ENCODE measurements at places on chromosomes 7 and 10.

GRCh38 chr10:14667280-14667679 is 107.4 kb downstream of the FAM107B start:
- DNase-seq = no peak

DNA sequence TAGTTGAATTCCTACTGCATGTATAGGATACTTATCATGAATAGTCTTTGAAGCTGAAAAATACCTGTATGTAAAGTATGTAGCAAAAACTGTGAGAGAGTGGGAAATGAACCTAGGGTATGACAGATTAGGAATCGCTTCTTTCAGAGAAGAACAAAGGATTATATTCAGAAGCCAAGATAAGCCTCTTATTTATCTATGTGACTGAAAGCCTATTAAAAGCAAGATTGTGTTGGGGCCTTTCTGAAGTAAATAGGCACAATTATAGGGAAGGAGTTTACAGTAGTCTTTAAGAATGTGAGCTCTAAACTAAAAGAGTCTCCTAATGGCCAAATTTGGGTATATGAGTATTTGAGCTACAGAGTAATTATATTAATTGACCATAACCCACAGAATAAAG is 102.1 kb downstream of the MTERF1 start:
- no peak for DNase-seq

DNA sequence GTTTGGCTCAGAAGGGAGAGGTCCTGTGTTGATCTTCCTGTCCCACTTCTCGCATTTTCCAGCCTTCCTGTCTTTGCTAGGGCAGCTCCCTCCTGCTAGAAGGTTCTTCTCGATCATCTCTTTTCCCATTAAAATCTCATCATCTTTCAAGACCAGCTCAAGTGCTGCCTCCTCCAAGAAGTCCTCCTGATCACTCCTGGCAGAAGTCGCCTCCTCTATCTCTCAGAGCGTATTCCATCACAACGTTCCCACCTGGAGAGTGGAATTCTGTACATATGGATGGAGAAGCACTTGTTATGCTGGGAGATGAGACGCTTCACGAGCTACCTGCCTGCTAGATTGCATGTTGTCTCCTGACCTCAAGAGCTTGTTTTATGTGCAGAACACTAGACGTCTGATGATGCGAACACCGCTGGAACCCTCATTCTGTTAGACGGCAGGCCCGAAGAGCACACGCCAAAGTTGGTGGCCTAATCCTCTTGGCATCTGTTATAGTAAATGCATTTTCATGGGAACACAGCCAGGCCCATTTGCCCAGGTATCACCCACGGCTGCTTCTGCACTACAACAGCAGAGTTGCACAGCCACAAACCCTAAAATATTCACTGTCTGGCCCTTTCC is 68.0 kb upstream of the INSIG1 start:
- DNase-seq = no peak

DNA sequence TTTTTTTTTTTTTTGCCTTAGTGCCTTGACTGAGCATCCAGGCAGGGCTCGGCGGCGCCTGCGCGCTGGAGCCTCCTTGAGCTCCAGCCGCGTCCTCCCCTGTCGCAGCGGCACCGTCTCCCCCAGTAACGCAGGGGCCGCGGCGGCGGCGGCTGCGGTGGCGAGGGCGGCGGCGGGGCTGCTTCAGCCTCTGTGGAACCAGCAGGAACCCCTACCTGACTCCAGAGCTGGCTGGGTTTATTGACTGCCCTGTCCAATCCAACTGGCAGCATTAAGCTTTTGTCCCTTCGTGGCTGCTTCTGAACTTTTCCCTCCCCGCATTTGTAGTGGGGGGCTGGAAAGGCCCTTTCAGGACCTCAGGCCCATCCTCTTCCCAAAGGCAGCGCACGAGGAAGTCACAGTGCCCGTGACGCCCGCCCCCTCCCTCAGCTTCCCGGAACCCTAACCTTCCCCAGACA is at the start of gene GPR85:
TSS of gene GPR85 (minus strand) at position 397 of the 458 bp plus-strand sequence. CDS start 2,106 bp downstream, outside the sequence.
- DNase-seq = no peak

DNA sequence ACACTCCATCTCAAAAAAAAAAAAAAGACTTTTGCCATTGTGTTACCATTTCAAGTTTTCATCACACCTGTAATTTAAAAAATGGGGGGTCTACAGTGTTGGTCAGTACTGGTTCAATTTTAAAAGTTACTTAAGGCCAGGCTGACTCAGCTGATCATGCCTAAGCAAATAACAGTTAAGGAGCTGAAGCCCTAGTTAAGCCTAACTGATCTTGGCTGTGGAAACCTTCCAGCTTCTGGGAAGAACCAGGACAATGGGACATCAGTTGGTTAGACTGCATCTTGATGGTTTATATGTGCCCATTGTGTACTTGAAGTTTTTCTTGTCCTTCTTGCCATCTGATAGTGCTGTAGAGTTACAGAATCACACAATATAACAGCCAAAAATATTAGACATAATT is 26.7 kb downstream of the VCL start:
- DNase-seq = no peak

DNA sequence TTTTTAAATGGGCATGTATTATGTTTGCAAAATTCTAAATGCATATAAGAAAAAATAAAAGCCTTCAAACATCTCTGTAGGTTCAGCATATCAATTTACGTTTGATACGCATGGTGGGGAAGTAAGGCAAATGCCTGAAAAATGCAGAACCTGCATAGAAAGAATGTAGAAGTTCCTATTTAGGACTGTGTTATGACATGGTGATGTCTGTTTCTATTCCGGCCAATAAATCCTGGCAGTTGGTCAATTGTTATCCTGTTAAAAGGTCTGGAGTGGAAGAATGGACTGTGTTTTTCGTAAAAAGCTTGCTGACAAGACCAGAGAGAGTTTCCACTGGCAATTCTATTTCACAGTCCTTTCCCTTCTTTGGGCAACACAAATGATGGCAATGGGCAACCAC is 49.6 kb upstream of the CAV2 start:
- no peak for DNase-seq
